ENCODE measurements at places on chromosomes 1 and 21.

- no peak for DNase-seq
Observed at GRCh38 chr1:233972951-233973635, 68.6 kb downstream of the SLC35F3 start.

DNA sequence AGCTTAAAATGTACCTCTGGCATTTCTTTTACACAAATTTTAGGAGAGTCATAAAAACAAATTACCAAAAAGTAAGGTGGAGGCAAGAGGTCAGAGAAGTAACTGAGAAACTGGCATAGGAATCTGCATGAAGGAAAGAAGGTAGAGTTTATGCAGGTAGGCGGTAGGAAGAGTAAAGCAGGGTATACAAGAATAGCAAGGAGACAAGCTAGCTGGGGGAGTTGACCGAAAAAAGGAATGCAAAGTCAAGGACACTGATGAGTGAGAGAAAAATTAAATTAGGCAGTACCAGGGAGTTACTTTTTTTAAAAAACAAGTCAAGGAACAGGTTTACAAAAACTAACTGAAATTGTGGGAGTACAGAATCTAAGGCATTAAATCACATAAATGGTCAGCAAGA lies 56.0 kb downstream of the FOXJ3 start:
- no peak for DNase-seq

- no peak for DNase-seq
Observed at GRCh38 chr1:202085682-202086373, 36.9 kb upstream of the GPR37L1 start.

- no peak for DNase-seq
Observed at GRCh38 chr1:70117046-70117445, 88.3 kb downstream of the LRRC40 start.

DNA sequence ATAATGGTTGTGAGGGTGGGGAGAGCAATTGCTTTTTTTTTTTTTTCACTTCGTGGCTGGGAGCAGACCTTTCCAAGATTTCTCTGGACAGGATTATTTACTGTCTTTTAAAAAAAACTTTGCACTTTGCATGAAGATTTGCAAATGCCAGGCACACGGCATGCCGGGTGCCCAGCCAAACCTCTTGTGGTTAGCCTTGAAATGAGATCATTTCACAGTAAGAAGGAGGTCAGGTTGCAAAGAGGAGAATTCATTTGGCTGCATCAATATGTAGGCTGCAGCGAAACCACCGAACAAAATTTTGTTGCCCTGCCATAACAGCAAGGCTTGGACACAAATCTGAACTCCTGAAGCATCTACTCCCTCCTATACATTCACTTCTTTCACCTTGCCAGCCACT lies 36.5 kb upstream of the KCND3 start:
- DNase-seq = no peak

DNA sequence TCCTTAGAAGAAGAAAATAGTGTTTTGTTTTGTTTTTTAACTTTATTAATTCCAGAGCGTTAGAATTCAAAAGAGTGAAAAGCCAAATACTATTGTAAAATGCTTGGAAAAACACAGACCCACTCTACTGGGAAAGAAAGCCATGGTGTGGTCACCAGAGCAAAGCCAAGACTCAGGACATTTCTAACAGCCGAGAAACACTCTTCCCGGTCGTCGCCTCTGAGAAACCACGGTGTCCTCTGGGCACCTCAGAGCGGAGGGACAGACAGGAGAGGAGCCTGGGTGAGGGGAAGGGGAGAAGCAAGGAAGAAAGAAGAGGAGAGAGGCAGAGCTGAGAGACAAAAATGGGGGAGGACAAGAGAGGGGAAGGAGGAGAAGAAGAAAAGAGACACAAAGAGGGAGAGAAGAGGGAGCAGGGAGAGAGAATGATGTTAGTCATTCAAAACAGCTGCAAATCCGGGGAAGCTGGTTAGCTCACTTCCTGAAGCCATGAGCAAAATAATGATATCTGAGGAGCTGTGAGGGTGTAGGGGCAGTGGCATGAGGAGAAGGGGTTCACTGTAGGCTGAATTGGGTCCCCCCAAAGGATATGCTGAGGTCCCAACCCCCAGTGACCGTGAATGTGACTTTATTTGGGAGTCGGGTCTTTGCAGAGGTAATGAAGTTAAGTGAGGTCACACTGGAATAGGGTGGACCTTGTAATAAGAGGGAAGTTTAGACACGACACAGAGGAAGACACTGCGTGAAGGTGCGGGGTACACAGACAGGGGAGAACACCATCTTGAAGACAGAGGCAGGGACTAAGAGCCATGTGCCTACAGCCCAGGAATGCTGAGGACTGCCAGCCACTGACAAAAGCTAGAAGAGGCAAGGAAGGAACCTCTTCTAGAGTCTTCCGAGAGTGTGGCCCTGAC lies 58.2 kb upstream of the DMRTB1 start:
- no peak for DNase-seq

DNA sequence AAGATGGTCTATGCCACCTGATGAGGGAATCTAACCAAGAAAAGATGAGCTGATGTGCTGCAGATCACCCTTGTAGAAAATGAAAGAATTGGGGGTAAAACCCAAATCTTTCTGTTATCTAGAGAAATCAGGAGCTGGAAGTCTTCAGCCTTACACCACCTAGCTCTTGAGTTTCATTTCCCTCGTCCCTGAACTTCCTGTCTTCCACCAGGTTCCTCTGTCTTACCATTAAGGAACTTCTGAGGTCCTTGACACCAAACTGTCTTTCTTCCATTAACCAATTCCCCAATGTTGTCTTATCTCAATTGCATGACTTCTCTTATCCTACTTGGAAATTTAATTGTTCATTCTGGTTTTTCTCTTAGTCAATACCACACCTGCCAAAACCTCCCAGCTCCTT lies 31.5 kb downstream of the LPAR3 start:
- no peak for DNase-seq

DNA sequence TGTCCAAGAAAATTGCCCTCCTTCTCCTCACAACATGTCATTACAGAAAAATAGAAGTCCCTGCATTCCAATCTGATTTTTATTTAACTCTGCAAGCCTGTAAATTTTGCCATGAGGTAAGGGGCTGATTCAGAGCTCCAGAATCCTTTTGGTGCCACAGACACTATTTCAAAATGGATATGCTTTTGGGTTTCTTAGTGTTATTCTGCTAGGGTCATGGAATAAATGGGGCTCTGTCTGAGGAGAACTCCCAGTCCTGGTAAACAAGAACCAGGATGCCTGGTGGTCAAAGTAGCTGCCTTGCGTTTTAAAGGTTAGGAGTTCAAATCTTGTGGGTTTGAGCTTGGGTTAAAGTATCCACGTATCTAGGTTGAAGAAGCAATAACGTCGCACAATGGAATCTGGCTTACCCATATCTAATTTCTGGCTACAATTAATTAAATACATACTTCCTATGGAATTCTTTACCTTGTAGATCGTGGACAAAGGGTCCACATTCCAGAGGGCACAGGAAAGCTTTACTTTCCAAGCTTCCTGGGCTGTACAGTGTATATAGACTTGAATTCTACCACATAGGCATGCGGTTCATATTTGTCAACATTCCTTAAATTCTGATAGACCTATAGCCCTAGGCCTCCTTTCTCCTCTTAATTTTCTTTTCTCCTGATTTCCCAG lies 98.0 kb upstream of the CDC42BPA start:
- no peak for DNase-seq

- DNase-seq = no peak
Observed at GRCh38 chr1:187266051-187266450, 437.3 kb downstream of the PLA2G4A start.

GRCh38 chr21:45845770-45846090 lies 135.8 kb upstream of the COL6A1 start:
- no peak for DNase-seq

- no peak for DNase-seq
Observed at GRCh38 chr1:55374801-55375616, 159.8 kb upstream of the USP24 start.

DNA sequence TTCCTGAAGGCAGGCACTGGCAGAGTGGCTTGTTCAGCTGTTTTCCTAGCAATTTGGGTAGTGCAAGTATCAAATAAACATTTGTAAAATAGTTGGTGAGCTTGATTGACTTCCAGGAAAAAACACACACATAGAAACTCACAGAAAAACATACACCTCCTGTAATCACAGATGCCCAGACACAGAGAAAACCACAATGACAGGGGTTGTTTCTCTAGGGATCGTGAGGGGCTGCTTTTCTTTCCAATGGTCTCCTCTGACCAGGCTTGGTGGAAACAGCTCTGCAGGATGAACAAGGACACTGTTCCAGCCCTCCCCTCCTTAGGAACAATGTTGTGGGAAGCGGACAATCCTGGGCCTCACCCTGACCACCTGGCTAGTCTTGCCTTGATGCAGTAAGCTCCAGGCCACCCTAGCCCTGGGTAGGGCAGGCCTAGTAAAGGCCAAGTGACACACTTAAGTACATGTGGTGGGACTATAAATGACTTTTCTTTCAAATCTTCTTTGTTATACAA lies 142.5 kb upstream of the HMGB4 start:
- no peak for DNase-seq

DNA sequence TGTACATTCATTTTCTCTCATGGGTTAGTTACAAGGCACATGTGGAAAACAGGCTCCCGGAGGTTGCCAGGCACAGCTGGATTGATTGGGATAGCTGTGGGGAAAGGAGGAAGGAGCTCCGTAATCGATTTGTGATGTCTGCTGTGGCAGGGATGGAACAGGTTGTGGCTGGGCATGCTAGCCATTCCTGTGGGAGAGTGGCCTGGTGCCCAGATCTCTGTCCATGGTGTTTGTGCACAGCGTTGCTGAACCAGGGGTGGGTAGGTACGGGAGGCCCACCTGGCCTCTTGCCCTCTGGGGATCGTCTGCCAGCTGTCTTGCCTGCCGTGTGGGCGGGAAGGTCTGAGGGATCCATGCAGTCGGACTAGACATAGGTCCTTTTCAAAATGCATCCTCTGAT lies 302.8 kb upstream of the VAMP3 start:
- DNase-seq = no peak

Data from Kasumi-1 (cell line).